ENCODE measurements at places on chromosomes 12 and 14.
A peak's percentile ranks its signal among the peaks of the same experiment; 100 is the strongest.

GRCh38 chr14:59187802-59188460 lies 536 bp upstream of the DAAM1 start:
- DNase-seq = no peak

- DNase-seq = no peak
These were observed 102.6 kb downstream of the NTN4 start for GRCh38 chr12:95687937-95688336.

DNA sequence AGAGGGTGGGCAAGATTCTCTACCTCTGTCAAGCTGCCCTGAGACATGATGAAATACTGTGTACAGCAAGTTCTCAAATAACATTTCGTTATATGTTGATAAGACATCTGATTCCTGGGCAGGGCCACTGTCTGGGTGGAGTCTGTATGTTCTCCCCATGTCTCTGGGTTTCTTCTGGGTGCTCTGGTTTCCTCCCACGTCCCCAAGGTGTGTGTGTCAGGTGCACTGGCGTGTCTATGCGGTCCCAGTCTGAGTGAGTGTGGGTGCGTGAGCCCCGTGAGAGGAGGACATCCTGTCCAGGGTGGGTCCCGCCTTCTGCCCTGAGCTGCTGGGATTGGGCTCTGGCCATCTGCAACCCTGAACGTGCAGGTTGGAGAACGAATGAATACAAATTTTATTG lies 29.6 kb downstream of the KCTD10 start:
- DNase-seq = no peak

- no peak for DNase-seq
These were observed 77.8 kb downstream of the VCPKMT start for GRCh38 chr14:50038398-50039119.

DNA sequence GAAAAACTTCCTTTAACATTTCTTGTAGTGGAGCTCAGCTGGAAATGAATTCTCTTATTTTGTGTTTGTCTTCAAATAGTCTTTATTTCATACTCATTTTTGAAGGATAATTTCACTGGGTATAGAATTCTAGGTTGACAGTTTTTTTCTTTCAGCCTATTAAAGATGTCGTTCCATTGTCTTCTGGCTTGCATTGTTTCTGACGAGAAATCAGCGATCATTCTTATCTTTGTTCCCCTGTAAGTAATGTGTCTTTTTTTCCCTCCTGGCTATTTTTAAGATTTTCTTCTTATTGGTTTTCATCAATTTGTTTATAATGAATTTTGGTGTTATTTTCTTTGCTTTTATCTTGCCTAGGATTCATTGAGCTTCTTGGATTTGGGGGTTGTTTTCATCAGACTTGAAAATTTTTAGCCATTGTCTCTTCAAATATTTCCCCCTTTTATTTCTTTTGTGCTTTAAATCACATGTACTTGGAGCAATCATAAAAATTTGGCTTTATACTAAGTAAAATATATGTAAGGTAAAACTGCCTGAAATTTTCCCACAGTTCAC lies 89.4 kb downstream of the UNC79 start:
- DNase-seq = no peak

DNA sequence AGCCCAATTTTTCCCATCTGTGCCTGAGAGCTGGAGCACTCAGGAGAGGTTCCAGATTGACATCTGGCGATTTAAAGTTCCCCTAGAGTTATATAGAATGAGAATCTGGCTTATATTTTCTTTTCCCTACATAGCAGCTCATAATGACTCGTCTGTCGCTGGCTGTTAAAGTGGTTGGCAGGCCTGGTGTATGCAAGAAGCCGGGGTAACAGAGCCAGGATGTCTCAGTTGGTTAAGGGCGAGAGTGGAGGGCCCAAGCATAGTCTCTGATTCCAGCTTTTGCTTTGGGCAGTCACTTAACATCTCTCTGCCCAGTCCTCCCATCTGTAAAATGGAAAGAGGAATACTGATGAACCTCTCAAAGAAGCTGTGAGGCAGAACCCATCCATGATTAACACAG lies 751.6 kb downstream of the NOVA1 start:
- DNase-seq = no peak

DNA sequence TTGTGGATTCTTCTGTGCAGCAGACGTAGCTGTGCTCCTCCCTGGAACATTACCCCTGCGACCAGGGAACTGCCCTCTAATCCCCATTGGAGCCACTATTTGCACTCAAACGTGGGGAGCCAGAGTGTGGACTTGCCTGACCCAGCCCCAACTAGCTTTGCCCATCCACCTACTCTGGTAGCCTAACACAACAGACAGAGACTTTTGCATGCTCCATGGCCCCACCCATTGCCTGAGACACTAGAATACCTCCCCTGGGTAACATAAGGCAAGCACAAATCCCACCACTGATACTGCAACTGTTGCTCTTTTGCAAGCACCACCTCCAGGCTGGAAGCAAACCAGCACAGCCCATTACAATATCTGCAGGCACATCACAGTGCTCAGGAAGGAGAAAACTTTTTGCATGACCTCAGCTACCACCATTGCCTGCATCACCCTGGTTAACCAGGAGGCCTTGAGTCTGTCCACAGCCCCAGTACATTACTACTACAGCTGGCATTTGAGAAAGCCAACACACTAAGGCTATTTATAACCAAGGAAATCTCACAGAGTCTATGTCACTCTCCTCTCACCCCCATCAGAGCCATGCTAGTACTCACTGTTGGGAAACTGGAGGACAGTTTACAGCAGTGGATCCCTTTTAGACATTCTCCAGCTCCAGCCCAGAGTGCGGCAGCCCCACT lies 15.0 kb downstream of the CEP128 start:
- DNase-seq = no peak

DNA sequence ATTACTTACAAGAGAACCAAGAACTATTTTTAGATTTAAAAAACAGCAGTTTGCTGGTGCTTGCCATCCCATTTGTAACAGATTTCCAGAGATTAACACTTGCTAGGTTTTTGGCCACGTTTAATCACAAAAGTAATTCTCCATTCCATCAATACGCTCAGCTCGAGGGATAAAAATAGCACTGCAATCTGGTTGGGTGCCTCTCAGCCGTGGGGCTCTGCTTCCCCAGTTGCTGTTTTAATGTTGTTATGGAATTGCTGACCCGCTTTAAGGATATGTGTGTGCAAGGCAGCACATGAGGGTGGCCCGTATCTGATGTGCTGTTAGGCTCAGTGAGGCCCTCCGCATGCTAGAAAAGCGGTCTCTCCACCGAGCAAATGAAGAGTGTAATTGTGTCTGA lies 222.2 kb upstream of the TMEM260 start:
- DNase-seq = no peak

GRCh38 chr12:67661311-67662021 lies 12.9 kb downstream of the DYRK2 start:
- peak; percentile 53 for DNase-seq

GRCh38 chr12:20473133-20473532 lies 104.8 kb downstream of the PDE3A start:
- no peak for DNase-seq

- no peak for DNase-seq
These were observed 75.2 kb upstream of the FBRSL1 start for GRCh38 chr12:132414634-132415326.

- no peak for DNase-seq
These were observed 37.3 kb downstream of the CCDC85C start for GRCh38 chr14:99566390-99567354.

GRCh38 chr12:109331301-109331952 lies 16.3 kb upstream of the MYO1H start:
- DNase-seq = no peak

DNA sequence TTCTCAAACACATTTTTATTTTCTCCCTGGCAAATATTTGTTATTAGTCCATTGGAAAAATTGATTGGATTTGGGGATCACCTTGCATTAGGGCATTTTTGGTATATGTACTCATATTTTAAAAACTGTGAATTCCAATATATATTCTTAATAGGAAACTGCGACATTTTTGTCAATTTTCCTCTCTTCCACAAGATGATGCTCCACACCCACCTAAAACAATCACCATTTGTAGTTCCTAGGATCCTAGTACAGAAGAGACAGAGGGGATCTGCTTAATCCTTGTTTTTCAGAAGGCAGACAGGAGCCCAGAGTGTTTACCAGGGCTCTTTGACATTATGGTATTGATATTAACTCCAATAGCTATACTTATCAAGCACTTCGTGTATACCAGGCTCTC lies 22.8 kb upstream of the OASL start:
- DNase-seq = no peak

DNA sequence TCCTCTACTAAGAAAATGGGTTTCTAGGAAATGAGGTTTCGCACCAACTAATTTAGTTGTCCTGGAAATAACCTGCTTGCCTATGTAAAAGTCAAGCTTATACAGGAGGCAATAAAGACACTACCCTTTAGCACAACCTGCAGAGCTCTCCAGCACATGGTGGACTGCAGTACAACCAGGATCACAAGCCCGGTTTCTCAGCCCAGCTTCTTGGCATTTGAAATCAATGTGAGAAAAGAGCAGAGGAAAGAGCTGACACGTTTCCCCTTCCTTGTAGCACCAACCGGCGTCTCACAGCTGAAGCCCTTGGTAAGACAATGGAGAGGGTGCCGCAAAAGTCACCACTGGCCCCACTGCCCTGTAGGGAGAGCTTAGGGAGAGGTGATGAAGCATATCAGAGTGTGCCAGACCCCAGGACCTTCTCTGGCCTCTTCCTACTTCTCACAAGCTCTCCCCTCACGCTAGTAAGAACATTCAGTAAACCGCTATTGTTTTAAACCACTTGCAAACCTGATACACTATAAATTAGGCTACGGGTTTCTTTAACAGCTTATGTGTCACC lies 8.6 kb downstream of the SPTLC2 start:
- DNase-seq = no peak

DNA sequence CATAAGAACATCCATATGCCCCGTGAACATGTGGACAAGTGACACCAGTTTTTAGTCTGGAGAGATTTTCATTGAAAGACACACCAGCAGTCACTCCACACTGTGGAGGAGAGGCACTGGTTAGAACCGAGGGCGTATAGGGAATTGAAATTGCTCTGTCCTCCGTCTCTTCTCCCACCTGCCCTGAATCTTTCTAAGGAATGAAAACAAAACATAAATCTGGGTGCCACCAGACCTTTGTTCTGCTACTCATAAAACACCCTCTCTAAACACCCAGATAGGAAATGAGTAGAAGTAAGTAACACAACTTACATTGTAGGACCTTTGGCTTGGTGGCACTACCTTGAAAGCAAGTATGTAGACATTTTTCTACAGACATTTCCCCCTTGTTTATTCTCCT lies 37.1 kb upstream of the STON2 start:
- no peak for DNase-seq

DNA sequence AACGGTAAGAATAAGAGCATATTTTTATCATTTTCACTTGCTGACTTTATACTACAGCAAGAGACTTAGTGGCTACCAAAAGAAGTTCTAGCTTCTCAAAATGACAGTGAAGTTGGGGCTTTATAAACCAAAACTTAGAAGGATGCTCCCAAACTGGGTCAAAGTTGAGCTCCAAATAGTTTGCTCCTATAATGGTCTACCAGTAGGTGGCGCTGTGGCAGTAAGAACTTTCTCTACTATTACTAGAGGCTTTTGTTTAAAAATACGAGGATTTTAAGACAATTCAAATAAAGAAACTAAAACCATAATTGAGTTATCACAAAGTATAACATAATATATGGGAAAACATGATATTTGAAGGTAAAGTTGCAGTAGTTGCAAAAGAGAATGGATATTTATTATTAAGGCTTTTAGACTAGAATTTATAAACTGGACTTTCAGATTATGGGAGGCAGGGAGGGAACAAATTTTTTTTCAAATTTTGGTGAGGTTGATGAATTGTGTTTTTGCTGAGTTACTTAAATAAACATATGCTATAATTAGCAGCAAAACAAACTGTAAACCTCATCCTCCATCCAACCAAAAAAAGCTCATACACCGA lies 75.0 kb downstream of the TGFB3 start:
- no peak for DNase-seq

- no peak for DNase-seq
These were observed 91.9 kb upstream of the LMNTD1 start for GRCh38 chr12:25644979-25645378.

GRCh38 chr12:118432812-118433545 lies 56.6 kb downstream of the SUDS3 start:
- DNase-seq = no peak

GRCh38 chr14:77782202-77782601 lies 17.7 kb upstream of the ADCK1 start:
- DNase-seq = no peak

GRCh38 chr12:97404093-97404492 lies 58.5 kb upstream of the RMST start:
- no peak for DNase-seq

DNA sequence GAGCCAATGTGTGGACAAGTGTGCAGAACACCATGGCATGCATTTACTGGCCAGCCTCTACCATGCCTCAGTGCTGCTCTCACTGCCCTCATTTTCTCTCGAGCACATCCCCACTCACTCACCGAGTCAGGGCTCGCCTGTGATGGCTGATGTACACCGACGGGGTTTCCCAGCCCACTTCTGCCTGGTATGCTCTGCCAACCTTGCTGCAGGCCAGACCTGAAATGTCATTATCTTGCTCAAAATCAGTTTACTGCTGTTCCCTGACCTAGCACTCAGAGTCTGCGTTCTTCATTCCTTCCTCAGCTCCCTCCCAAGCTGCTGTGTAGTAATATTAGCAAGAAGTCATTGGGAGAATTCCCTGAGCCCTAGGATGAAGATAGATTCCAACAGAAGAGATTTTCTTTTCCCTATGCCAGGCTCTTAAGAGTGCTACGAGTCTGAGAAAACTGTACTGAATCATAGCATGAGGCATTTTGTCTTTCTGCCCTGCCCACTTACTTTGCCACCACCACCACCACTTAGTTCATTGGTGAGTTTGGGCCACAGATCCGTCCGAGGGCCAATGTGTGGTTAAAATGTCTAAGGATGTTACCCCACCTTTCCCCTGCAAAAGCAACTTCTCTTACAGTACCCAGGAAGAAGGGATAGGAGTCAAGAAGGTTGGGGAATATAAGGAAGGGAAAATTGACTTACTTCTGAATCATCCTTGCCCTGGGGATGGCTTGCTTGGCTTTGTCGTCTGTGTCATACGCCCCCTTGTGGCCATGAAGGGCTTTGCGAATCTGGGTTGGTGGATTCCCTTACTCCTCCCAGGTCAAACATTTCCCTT lies 51.0 kb downstream of the BMAL2 start:
- DNase-seq = peak; percentile 37

GRCh38 chr12:74957231-74957630 lies 252.4 kb downstream of the KCNC2 start:
- DNase-seq = no peak

- no peak for DNase-seq
These were observed 605 bp downstream of the ZCRB1 start for GRCh38 chr12:42325326-42325652.

- DNase-seq = no peak
These were observed 12.9 kb downstream of the BMP4 start for GRCh38 chr14:53943751-53944083.

DNA sequence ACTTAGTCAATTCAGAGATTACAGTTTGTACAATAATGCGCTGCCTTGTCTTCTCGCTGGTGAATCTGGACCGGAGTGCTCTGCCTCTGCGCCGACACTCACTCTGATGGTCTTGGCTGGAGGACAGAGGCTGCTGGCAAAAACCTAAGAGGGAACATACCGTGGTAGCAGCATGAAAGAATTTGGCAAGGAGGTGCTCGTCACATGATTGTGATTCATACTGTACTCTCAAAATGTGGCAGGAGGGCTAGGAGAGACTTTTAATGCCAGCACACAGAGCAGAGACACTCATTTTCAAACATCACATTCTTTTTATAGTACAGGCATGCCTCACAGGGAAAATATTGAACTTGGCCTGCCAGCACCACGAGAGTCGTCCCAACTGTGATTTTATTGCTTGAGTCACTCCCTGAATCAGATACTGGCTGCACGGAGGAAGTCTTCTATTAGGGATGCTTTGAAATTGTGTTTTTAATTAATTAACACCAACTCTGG lies 67.8 kb downstream of the HMGA2 start:
- DNase-seq = no peak

GRCh38 chr14:55813630-55814029 lies 233.6 kb downstream of the KTN1 start:
- no peak for DNase-seq

All from SK-N-MC (cell line).